ENCODE measurements at places on chromosomes 2 and 18.

GRCh38 chr2:150689590-150689989, 202.1 kb upstream of the RND3 start:
- no peak for DNase-seq

GRCh38 chr2:77434880-77435279, 87.3 kb downstream of the LRRTM4 start:
- DNase-seq = no peak

DNA sequence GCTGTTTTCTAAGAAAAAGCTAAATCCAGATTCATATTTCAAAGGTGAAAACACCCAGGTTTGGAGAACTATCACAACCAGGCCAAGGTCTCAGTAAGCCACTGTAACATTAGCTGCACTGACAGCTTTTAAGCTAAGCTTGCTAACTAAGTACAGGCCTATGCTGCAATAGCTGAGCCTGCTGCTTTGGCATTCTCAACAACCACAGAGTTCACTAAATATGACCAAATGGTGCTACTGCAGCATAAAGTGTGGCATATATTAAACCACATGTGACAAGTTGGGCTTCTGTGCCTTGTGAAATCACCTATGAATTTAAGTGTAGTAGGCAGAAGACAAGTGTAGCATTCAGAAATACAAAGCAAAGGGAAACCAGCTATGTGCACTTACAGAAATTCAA, 206.7 kb downstream of the TCF4 start:
- no peak for DNase-seq

- DNase-seq = no peak
Measured at GRCh38 chr18:25145731-25146511, 206.0 kb downstream of the ZNF521 start.

DNA sequence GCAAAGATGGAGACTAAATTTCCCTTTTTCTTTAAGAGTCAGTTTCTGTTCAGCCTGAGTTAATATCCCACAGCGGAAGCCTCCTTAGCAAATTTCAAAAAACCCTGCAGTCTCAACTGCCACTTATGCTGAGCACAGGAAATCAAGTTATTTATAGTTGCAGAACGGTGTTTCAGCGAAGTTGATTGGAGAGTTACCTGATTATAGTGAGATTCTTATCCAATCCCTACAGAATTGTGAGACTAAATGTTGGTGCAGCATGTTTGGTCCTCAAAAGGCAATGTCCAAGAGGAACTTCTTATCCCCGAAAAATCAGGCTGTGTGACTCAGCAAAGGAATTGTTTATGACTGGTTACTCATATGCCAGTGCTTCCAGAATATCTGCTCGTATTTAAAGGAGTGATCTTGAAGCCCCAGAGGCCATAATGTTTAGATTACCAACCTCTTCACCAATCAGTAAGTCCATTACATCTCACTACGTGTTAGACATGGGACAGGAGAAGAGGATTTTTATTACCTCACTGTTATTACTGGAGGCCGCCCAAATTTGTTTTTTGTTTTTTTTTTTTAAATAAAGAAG, 67.9 kb downstream of the LRRFIP1 start:
- no peak for DNase-seq

DNA sequence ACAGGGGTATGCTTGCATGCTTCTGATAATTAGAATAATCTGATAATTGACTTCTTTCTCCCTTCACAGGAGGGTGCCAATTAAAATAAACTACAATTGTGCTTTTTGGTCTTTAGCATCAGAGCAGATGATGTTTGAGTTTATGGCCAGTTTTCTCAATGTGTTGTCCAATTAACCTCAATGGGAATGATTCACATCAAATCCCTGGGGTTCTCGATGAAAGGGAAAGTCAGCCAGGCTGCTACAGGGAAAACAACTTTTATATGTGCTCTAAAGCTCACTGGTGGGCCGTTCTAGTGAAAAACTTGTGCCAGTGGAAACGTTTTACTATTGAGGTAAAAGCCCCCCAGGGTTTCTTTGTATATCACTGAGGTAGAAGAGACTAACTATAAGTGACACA, 887.3 kb upstream of the CRIM1 start:
- no peak for DNase-seq

DNA sequence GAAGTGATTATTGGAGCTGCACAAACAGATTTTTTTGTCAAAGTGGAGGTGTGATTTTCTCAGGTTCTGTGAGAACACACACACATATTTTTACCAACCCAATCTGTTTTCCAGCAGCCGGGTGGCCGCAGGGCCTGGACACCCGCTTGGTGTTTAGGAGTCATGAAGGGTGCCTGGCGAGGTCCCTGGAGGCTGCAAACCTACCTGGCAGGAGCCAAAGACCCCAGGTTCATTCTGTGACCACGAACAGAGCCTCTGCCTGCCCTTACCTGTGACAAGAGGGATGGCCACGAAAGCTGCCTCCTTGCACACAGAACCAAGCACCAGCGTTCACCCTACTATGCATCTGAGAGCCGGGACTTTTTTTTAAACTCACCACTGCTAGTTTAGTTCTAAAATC, 64.3 kb upstream of the ID2 start:
- DNase-seq = no peak

DNA sequence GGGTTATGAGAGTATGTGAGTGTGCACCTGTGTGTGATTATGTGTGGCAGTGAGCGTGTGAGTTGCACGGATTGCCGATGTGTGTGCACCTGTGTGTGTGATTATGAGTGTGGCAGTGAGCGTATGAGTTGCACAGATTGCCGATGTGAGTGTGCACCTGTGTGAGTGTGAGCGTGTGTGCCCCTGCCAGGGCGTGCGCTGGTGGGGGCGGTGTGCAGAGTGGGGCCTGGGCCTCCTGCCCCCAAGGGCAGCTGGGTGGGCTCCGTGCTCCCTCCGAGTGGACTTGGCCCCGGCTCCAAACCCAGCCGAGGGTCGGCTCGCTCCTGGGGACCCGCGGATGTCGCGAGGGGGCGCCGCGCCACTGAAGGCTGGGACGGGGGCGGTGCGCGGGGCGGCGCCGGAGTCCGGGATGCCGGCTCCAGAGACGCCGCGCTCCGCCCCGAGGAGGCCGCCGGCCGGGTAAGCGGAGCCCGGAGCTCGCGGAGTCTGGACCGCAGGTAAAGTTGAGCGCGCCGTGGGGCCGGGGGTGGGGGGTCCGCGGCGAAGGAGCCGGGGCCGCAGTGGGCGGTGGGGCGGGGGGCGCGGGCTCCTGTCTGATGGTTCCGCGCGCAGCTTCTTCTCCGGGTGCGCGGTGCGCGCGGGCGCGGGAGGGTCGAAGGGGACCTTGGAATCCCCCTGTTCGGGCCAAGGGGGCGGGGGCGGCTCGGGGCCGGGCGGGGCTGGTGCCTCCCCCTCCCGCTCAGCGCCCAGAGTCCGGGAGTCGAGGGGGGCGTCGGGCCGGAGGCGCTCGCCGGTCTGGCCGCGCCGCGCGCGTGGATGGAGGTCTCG, at the start of gene KCNG2:
Gene KCNG2 (plus strand): TSS at position 421 of the 828 bp plus-strand sequence. CDS start 65,730 bp downstream, outside the sequence.
- peak; percentile 41 for DNase-seq

DNA sequence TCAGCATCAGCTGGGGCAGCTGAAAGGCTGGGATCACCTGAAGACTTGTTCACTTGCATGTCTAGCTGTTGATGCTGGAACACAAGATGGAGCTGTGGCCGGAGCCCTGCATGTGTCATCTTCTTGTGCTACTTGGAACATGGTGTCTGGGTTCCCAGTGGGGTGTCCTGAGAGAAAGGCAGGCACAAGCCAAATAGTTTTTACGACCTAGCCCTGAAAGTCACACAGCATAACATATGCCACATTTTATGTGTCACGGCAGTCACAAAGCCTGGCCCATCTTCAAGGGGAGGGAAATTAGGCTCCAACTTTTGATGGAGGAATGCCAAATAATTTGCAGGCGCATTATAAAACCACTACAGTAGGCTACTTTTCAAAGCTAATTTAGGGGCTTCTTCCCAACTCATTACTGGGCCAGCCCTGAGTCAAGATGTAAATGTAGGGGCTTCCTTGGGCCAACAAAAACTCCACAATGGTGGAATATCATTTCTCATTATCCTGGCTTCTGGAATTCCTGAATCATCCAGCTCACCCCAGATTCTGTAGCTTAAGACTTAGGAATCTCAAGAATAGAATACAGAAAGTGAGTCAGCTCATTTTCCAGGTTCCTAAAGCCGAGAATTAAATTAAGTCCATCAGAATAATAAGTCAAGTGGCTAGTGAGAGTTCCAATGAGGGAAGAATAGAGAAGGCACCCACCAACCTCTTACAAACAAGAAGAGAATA, 543.0 kb downstream of the TNS1 start:
- no peak for DNase-seq

- no peak for DNase-seq
Measured at GRCh38 chr18:79738041-79738461, 58.4 kb downstream of the CTDP1 start.

DNA sequence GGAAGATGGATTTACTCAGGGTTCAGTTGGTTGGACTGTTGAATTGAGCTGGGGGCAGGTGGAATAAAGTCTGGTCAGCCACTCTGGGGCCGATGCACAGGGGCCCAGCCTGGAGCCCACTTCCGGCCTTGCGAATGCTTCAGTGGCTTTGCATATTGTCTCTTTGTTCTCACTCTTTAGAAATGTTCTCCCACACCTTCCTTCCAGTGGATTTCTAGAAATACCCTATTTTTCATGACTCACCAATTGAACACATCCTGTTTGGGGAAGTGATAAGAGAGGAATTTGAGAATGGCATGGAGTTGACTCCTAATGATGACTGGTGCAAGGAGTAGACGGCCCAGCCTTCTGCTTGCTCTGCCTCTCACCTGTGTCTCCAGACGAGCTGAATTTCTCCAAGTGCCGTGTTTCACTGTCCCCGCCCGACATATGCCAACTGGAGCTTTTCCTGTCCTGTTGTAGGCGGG, 28.1 kb downstream of the ASAP2 start:
- no peak for DNase-seq

DNA sequence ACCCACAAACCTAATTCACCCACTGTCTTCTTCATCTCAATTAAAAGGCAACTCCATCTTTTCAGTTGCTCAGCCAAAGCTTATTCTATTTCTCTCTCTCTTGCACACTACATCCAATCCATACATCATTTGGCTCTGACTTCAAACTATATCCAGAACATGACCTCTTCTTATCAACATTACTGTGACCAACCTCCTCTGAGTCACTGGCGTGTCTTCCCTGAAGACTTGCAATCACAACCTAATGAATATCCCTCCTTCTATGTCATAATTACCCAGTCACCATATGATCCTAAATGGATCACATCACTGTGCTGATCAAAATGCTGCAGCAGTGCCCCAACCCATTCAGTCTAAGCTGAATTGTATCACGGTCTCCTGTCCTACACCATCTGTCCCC, 22.6 kb upstream of the SULT1C3 start:
- DNase-seq = no peak

- no peak for DNase-seq
Measured at GRCh38 chr2:128446049-128446873, 127.6 kb upstream of the HS6ST1 start.

GRCh38 chr2:136874258-136874657, 108.9 kb downstream of the THSD7B start:
- peak; percentile 63 for DNase-seq

DNA sequence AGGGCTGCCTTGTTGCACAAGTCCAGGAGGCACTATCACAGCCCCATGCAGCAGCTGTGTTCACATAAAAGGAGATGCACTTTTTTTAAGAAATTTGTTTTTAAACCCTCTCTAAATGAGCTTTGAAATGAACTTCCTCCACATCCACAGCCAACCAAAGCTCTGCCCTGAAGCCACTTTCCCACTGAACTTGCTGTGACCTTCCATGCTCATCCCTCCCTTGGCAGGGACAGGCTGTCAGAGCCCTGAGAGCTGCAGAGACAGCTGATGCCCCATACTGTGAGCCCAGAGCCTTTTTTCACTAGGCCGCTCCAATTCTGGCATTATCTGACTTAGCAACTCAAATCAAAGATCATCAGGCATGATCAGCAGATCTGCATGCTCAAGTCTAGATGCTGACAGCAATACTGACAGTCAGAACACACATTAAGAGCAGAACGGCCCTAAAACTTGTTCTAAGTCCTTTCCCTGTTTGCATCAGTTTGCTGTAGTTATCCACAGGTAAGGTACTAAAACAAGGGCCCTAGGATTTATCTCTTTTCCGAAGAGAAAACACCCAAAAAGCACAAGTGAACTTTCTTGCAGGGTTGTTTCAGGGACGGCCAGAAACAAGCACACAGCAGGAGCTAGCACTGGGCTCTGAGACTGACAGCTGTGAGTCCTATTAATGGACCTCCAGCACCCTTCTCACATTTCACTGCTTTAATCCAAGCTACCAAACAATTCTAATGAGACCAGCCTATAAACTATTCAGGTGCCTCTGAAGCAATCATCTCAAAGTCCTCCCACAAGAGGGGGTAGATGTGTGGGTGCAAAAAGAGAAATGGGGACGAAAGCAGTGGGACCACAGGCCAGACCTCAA, 34.9 kb downstream of the RNU4ATAC start:
- peak; percentile 91 for DNase-seq

DNA sequence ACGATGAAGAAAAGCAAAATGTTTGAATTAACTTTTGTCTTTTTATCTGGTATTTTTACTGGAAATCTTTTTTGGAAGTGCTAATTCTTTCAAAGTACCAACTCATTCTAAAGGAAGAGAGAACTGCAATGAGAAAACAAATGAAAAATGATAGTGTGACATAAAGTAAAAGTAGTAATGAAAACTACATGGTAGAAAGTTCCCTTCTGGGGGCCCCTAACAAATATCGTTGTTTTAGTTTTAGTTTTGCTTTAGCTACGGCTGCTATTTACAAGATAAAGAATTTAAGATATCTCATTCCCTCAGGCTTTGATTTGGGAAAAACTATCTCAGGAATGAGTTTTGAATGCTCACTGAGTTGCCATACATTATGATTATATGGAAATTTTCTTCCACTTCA, 161.4 kb downstream of the XIRP2 start:
- DNase-seq = no peak

DNA sequence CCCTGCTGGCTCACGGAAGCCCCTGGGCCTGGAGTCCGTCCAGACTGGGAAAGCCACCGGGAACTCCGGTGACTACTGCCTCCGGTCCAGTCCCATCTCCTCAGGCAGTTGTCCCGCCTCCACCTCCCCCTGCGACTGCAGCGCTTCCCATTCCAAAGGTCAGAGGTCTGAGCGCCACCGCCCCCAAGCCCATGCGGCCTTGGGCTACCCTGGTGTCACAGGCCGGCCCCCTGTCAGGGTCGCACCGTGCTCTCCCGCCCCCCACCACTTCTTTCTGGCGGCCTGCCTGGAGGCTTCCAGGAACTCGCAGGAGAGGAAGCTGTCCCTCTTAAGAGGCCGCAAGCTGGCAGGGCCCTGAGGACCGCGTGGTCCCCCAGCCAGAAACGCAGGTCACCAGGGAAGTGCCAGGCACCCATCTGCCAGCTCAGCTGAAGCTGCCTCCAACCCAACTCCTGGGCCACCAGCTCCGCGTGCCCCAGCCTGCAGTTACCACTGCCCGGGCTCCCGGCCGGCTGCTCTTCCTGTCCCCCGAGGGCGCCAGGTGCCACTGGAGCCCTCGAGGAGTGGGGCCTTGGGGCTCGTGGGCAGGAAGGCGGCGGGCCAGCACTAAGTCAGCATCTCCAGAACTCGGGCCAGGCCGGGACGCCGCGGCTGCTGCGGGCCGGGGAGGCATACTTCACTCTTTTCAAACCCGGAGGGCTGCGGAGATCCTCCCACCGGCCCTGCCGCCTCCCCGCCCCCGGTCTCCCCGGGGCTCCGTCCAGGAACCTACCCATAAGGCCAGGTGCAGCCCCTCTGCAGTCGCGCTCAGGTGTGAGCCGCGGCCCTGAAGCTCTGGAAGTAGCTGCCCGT, 83.3 kb upstream of the POMC start:
- DNase-seq = peak; percentile 76

- DNase-seq = no peak
Measured at GRCh38 chr2:59806486-59806885, 747.0 kb downstream of the BCL11A start.

Measured in NCI-H524 (cell line).